Daoy (cell line): ENCODE measurements at places on chromosomes 13 and 19. TPM values are rescaled to one million over a fixed set of nuclear protein-coding genes. Genes with fewer than 3 reads are reported as not detected.

SYCN gene
- not detected in 2 replicates for total RNA-seq

PRKCG gene
- not detected in 2 replicates for total RNA-seq

NRTN gene
- total RNA-seq: 0.11 and 0.24 TPM in 2 replicates

CD79A gene
- not detected in 2 replicates for total RNA-seq

FFAR1 gene
- not detected in 2 replicates for total RNA-seq

PRSS57 gene
- not detected in 2 replicates for total RNA-seq

ZNF582 gene
- total RNA-seq: 2.0 and 4.6 TPM in 2 replicates

PPP5C gene
- total RNA-seq: 59.4 and 80.8 TPM in 2 replicates

GPR180 gene
- 5.1 and 6.6 TPM in 2 replicates for total RNA-seq

CNFN gene
- total RNA-seq: 2.0 and 5.8 TPM in 2 replicates

PRRG2 gene
- 0.30 and 5.8 TPM in 2 replicates for total RNA-seq

PDE4C gene
- 0.17 TPM in 1 of 2 replicates, not detected in the other for total RNA-seq

NKG7 gene
- not detected in 2 replicates for total RNA-seq

DZIP1 gene
- total RNA-seq: 8.7 and 14.1 TPM in 2 replicates

CERS4 gene
- 12.1 and 14.6 TPM in 2 replicates for total RNA-seq

CCDC8 gene
- 8.8 and 9.2 TPM in 2 replicates for total RNA-seq

TMEM161A gene
- 26.7 and 35.8 TPM in 2 replicates for total RNA-seq

BCAM gene
- 4.6 and 13.4 TPM in 2 replicates for total RNA-seq

ADAT3 gene
- total RNA-seq: 4.0 and 11.1 TPM in 2 replicates

DPF1 gene
- total RNA-seq: 5.3 and 6.4 TPM in 2 replicates

LILRB4 gene
- 0.69 and 2.3 TPM in 2 replicates for total RNA-seq

DNAAF3 gene
- 3.1 and 7.1 TPM in 2 replicates for total RNA-seq
